Stimulated activated CD4-positive, alpha-beta T cell treated with anti-CD3 and anti-CD28 coated beads, Interleukin-4, amount 100 ng/mL, for 48 hours (primary cell): ENCODE measurements at places on chromosomes 16 and 17.

GRCh38 chr17:35778641-35779196, 16.7 kb downstream of the MMP28 start:
- DNase-seq = no peak

GRCh38 chr16:83692224-83692623, 115.6 kb upstream of the HSBP1 start:
- no peak for DNase-seq

- DNase-seq = no peak
Measured at GRCh38 chr17:55480631-55481315, 30.5 kb downstream of the SMIM36 start.

DNA sequence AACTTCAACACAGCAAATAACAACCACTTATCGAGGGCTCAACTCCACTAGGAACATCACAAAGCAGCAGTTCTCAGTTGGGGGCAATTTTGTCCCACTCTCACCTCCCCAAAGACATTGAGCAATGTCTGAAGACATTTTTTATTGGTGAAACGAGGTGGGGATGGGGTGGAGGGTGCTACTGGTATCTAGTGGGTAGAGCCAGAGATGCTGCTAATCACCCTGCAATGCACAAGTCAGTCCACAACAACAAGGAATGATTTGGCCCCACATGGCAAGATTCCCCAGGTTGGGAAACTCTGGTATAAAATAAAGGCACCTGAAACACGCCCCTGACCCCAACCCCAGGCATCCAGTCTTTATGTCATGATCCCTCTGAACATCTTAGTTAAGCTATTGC, 33.3 kb downstream of the TLE7 start:
- DNase-seq = no peak

- no peak for DNase-seq
Measured at GRCh38 chr17:41973408-41973811, 6.8 kb downstream of the CNP start.

- no peak for DNase-seq
Measured at GRCh38 chr17:31273516-31273915, 23.5 kb downstream of the OMG start.

DNA sequence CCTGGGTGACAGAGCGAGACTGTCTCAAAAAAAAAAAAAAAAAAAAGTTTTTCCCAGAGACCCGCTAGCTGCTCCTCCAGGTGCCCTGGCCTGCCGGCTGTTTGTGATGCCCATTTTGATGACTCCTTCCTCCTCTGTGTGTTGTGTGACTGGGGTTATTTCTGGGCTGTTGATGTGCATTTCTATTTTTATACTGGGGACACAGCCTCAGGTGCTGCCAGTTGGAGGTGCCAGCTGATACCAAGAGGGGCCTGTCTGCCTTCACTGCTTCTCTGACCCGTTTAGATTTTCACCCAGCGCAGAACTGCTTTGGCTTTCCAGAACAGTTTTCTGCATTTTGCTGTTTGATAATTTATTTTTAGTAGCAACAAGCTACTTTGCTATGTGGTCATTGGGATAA, 6.7 kb downstream of the PLA2G15 start:
- DNase-seq = no peak

- no peak for DNase-seq
Measured at GRCh38 chr17:47850373-47850691, 631 bp downstream of the SP6 start.

DNA sequence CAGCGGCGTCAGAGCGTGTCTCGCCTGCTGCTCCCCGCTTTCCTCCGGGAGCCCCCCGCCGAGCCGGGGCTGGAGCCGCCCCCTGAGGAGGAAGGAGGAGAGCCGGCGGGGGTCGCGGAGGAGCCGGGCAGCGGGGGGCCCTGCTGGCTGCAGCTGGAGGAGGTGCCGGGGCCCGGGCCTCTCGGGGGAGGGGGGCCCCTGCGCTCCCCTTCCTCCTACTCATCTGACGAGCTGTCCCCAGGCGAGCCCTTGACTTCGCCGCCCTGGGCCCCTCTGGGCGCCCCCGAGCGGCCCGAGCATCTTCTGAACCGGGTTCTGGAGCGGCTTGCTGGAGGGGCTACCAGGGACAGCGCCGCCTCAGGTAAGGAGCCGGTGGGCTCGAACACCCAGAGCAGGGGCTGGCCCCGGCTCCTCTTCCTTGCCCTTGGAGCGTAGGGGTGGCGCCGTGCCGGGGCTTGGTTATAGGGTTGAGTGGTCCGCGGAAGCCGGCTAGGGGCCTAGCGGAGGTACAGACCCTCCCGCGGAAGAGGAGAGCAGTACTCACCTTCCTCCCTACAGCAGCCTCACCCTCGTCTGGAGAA, 841 bp downstream of the RAPGEFL1 start:
- no peak for DNase-seq

DNA sequence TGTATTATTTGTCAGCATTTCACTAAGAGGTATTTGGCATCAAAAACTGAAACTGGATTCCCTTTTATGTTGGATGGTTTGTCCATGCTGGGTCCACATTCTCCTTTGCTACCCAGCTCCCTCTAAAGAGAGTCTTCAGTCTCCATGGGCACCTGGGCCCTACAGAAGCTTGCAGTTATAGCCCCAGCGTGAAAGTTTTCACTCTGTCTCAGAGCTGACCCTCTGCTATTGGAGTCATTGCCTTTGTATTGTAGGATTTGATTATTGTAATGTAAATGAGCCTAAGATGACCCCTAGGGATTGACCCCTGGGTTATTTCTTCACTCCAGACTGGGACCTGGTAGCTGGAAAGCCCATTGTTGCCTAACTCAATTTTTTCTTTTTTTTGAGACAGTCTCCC, 1026.5 kb upstream of the EEF2KMT start:
- DNase-seq = no peak

DNA sequence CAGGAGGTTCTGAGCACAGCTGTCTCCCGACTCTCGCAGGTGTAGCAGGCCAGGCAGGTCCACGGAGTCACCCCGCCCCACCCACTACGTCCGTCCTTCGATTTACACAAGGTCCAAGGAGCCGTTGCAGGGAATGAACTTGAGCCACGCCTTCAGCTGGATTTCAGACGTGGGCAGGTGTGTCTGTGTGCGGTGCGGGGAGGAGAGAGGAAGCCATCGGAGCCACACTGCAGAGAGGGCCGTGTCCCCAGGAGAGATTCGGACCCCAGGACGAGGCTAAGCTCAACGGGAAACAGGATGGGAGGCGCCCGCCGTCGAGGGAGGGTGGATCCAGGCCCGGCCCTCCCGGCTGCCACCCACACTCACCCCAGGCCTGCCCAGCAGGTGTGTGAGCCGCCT, 50.3 kb downstream of the RPH3AL start:
- no peak for DNase-seq
